Fibroblast of skin of back (primary cell): ENCODE measurements at places on chromosomes 6 and 20.

DNA sequence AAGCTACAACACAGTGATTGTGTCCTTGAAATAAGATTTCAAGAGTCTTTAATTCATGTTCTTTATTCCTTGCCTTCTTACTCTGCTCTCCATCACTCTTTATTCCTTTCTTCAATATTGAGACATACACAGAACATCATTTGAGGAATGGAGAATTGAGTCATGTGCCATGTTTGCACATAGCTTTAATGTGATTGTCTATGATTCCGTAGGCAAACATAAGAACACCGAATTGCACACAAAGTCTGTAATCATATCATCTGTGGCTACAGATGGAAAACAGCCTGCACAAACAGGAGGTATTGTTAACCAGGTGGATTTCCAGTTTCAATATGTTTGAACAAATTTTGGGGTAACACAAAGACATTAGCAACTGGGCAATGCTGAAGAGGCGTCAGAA is 571.6 kb upstream of the GJE1 start:
- DNase-seq: no peak

DNA sequence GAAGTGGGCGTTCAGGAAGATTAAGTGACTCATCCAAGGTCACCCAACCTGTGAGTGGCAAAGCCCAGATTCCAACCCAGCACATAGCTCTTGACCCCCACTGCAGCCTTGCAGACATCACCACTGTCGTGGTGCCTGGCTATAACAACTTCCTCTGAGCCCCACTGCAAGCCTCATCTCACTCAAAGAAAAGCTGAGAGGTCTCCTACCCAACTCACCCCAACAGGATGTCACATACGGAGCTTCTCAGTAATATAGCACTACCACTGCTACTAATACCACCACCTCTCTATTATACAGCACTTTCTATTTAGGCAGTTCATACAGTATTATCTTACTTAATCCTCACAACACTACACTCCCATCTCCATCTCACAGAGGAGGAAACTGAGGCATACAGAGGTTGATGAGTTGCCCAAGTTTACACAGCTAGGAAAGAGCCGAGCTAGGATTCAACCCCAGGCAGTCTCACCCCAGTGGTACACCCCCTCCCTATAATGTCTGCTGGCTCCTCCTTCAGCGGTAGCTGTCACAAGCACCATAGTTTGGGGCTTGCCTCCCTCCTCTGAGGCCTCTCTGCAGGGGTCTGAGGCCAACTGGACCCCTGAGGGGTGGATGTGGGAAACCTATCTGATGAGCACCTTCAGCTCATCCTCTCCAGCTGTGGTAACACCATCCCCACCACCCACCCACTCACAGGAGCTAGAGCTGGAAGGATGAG is 19.5 kb downstream of the TFEB start:
- DNase-seq: no peak

GRCh38 chr6:40276141-40276540 is 311.0 kb downstream of the LRFN2 start:
- DNase-seq: no peak

DNA sequence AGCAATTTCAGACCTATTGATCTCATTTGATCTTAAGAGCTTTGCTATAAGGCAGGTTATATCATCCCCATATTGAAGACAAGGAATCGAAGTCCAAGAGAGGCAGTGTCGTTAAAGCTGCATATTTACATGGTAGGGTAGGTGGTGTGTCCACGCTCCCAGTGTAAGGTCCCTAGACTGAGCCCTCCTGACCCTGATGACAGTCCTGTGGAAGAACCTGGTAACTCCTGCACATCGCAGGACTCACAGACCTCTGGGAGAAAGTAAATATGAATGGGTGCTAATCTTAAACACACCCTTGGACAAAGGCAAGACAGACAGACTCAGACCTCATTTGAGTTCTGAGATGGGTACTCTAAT is 602 bp upstream of the HLA-DPB1 start:
- no peak for DNase-seq

DNA sequence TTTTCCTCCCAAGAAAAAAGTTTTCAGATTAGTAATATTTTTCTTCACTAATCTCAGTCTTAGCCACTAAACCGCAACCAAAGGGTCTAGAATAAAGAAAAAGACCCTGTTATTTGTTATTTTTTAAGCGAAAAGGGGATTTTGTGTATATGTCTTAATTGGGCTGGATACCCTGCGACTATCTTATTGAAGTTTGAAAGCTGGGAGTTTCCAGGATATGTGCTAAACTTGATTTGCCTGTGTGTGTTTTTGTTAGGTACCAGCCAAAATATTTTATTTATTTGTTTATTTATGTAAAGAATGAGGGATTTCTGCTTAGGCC is 52.4 kb downstream of the TNFAIP3 start:
- no peak for DNase-seq

DNA sequence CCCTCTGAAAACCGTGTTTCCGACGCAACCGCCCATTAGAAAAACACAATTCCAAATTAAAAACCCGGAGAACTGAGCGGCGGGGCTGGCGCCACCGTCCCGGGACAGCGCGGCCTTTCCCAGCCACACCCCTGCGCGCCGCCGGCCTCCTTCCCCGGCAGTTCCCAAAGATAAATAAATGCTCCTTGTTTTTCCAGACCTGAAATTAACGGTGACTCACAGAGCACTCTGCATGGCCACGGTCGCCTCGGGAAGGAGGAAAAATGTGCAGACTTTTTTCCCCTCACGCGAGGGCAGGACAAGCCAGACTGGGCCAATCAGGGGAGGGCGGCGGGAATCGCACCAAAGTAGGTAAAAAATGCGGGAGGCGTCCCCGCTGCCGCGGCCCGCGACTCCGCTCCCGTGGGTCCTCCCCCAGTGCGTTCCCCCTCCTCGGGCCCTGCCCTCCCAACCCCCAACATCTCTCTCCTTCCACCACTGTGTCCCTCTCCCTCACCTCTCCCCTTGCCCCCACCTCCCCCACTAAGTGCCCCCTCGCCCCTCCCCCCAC is 828 bp upstream of the DSTN start:
- DNase-seq: peak; percentile 100

GRCh38 chr20:32358883-32359632 is 927 bp downstream of the ASXL1 start:
- peak; percentile 68 for DNase-seq

GRCh38 chr6:110735666-110736065 is 79.6 kb downstream of the CDK19 start:
- DNase-seq: no peak

DNA sequence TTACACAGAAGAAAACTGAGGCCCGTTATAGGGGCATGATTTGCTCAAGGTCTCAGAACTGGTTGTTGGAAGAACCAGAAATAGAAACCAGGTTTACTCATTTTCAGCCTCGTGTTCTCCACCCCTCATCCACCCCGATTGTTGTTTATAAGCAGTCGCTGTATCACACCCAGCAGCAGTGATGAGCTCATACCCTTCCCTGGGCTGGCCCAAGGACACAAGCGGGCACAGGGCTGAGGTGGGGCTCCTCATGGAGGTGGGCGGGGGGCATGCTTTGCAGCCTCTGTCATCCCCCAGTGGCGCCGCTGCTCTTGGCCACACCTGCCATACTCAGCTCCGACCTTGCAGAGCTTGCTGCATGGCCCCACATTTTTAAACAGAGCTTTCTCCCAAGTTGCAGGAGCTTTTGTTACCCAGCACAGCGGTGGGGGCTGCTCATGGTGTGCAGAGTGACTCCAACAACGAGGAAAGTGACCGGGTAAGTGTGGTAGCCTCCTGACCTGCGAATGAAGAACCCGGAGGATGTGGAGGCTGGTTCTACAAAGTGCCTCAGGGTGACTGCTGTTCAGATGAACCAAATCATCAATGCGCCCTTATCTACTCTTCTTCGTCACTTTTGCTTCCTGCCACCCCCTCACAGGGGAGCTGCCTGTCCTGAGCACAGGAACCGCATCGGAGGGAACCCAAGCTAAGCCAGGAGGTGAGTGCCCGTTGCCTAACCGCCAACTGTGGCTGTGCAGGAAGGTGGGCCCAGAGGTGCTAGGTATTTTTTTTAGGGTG is 43.6 kb upstream of the NKX2-2 start:
- no peak for DNase-seq
